Stimulated activated CD4-positive, alpha-beta T cell treated with anti-CD3 and anti-CD28 coated beads, Interleukin-2, amount 100 ng/mL, for 48 hours (primary cell): ENCODE measurements at places on chromosomes 16 and 17.

GRCh38 chr17:42878123-42878880 lies 22.3 kb upstream of the G6PC1 start:
- no peak for DNase-seq

GRCh38 chr17:17988427-17988945 lies 15.8 kb downstream of the DRC3 start:
- DNase-seq, result no peak

- DNase-seq, result no peak
Observed at GRCh38 chr17:36609498-36609862, 8.1 kb downstream of the MRM1 start.

DNA sequence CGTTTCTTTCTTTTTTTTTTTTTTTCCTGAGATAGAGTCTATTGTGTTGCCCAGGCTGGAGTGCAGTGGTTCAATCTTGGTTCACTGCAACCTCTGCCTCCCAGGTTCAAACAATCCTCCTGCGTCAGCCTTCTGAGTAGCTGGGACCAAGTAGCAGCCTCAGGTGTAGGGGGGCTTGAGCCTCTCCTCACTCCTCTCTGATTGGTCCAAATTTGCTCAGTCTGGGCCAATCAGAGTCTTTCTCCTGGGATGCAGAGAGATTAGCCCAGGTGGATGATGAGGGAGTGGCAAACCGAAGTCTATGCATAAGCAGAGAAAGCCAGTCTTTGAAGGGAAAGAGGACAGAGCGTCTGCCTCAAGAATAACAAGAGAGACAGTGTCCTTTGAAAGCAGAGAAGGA lies 99.0 kb downstream of the BMERB1 start:
- no peak for DNase-seq

GRCh38 chr17:74241431-74241830 lies 28.1 kb downstream of the TTYH2 start:
- DNase-seq, result no peak

- DNase-seq, result no peak
Observed at GRCh38 chr17:71634376-71634775, 486.4 kb upstream of the SOX9 start.

DNA sequence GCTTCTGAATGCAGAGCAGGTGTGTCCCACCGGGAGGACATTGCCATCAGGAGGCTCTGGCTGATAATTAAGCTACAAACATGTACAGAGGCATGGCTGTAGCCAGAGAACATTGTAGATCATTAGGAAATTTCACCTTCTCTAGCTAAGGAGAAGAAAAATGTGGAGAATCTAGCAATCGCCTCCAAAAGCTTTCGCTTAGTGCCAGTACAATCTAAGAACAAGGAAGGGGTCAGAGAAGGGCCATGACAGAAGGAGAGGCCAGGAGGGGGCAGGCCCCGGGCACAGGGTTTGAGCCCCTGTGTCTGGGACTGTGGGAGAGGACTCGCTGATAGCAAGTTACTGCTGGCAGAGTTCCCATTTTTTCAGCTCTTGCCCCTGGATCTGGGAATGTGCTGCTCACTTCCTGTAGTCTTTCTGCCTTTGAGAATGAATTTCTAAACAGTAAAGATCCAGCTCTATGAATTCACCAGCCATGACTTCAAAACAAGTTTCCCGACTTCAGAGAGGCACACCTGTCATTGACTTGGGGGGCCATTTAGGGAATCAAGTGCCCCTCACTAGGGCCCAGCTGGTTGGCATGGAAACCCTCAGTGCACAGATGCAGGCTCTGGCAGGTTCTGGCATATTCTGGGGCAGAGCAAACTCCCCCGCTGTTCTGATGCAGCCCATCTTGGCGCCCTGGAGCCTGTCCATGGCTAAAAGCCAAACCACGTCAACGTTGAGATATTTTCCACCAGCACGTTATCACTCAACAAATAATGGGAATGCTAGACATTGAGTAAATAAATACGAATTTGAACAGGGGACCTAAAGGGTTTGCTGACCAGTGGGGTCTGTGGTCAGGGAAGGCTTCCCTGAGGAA lies 59.5 kb upstream of the CACNG4 start:
- no peak for DNase-seq

- no peak for DNase-seq
Observed at GRCh38 chr16:75143941-75144340, 4.4 kb upstream of the ZFP1 start.

DNA sequence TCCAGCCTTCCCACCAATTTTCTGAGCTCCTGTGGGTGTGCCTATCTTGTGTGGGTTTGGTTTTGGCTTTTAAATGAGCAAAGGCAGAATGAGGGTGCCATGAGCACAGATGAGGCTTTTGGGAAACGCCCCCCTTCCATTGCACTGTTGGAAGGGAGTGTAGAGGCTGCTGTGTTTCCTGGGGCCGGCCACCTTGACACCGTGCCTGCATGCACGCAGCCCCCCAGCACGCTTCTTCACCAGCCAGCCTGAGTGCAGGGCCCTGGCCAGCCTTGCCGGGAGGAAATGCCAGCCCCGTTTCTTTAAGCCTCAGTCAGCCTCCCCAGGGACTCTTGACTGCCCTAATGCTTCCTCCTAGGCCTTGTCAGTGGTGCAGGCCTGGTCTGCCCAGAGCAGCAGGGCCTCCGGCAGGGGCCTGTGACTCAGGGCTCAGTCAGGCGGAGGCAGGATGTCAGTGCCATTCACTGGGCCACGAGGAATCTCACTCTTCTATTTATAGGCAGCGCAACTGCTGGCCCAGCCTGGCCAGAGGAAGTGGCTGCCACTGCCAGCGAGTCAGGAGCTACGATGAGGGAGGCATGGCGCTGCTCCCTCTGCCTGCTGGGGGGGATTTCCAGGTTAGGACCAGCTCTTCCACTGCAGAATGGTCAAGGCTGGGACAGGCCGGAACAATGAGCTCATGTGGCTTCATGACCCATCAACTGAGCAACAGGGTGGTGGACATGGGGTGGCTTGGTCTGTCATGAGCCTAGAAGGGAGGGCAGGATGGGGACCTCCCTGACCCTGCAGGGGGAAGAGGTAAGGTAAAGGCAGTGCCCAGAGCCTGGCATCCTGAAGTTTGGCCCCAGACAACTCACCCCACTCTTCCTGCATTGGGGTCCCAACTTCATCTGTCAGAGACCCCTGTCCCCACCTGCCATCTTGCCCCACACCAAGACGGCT lies 205.2 kb downstream of the RAB11FIP4 start:
- peak; percentile 5 for DNase-seq

DNA sequence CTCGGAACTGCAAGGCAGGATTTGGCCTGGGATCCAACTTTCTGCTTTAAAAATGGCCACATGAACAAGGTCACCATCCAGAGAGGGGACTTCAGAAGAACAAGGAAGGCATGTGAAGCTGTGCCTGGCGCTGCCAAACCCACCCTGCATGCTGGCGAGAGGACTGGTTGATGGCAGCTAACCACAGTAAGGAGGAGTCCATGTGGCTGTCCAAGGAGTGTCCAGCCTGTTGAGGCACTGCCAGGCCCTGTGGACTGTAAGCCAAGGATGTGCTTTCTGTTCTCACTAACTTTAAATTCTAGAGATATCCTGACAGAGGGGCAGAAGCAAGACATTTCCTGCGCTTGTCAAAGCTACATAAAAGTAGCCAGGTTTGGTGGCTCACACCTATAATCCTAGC lies 40.4 kb downstream of the CDK5R1 start:
- no peak for DNase-seq

GRCh38 chr17:70238646-70239045 lies 69.3 kb downstream of the KCNJ2 start:
- no peak for DNase-seq

DNA sequence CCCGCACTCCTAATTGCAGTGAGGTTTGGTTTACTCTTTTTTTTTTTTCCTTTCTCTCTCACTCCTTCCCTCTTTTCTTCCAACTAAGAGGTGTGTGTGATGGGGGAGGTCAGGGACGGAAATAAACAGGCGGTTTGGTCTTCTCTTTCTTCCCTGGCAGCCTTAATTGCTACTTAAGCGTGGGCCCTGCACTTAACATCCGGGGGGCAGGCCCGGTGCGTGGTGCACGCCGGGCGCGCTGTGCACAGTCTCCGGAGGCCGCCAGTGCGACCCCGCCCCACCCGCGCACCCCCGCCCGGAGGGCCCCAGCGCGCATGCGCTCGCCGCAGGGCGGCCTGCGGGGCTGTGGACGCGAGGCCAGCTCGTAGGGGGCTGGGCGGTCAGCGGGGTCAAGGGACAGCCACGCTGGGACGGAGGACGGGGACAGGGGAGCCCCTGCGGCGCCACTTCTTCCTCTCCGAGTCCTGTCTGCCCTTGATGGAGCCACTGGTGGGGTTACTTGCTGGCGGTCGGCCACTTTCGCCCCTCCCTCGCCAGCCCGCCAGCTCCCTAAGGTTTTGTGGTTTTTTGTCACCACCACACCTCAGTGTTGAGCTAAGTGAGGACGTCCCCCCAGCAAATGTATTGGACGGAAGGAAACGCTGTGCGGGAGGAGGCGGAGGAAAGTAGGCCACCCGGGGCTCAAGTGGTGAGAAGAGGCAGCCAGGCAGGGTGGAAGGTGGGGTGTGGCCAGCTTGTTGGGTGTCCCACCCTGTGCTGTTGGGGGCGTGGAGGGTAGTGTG lies 120.9 kb downstream of the MRM1 start:
- DNase-seq, result peak; percentile 66

- DNase-seq, result peak; percentile 96
Observed at GRCh38 chr17:8125154-8125946, 1.4 kb upstream of the HES7 start.

- no peak for DNase-seq
Observed at GRCh38 chr17:49547566-49547965, 28.1 kb upstream of the NXPH3 start.

- DNase-seq, result no peak
Observed at GRCh38 chr16:25478476-25478875, 213.3 kb upstream of the HS3ST4 start.

GRCh38 chr17:33121272-33121671 lies 129.6 kb downstream of the SPACA3 start:
- no peak for DNase-seq

DNA sequence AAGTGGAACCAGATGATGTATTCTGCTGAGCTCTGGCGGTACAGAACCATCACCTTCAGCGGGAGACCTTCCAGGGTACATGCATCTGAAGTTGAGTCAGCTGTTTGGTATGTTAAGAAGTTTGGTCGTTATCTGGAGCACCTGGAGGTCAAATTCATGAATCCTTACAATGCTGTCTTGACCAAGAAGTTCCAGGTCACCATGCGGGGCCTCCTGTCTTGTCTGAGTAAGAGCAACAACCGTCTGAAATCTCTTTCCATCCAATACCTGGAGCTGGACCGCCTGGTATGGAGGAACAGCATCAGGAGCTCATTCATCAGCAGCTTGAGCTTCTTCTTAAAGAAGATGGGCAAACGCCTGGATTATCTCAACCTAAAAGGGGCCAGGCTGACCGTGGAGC lies 4.0 kb downstream of the FBXO39 start:
- no peak for DNase-seq

DNA sequence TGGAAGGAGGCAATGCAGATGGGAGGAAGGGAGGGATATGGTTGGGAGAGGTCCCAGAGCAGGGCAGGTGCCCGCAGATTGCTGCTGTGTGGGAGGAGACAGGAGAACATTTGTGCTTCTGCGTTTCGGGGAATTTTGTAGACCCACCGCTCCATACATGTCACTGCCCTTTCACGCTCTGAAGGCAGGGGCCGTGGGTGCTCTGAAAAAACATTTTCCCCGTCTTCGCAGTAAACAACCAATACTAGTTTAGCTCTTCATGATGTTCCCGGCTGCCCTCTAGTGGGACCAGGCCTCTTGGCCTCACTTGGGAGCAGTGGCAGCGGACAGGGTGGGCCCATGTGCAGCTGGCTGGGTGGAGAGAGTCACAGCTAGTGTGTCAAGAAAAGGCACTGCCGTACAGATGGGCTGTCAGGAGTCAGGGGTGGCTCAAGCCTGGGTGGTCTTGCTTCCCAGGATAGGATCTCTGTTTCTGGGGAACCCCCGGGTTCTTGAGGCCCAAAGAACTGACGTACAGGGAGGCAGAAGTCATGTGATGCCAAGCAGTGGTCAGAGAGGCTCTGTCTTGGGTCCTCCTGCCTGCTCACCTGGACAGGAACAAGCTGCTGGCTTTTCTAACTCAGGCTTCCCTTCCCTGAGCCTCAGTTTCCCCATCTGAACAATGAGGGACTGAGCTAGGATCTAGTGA lies 46.5 kb upstream of the CPNE2 start:
- DNase-seq, result no peak

DNA sequence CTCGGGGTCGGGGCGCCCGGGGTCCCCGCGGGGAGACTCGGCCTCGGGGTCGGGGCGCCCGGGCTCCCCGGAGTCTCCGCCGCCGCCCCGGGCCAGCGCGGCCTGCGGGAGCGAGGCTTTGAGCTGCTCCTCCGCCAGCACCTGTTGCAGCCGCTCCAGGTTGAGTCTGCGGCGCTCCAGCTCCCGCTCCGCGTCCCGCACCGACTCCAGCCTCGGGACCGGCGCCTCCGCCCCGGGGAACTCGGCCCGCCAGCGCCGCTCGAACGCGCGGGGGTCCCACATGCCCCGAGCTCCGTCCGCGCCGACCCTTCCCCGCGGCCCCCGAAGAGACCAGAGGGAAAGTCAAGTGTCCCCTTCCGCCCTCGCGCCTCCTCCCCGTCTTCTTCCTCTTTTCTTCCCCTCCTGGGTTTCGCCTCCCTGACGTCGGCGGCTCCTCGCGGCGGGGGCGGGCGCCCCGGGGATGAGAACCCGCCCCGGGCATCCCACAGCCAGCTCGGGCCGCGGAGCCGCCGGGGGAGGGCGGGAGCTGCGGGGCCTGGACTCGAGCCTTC lies 40.8 kb upstream of the BHLHA9 start:
- DNase-seq, result peak; percentile 18

DNA sequence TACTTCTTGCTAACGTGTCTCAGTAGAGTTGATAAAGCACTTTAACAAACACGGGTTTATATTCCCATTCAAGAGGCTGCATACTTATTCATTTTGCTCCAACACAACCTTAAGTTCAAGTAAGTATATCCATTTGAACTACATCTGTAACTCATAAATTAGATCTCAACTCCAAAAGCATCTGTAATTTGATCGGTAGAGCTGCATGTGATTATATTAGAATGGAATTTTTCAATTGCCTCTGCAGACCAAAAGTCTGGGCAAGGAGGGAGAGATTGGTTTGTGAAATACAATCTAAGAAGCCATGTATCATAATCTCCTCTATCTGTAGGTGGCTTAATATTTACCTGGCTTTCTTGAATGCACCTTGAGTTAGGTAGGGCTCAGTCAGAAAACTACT lies 371.0 kb downstream of the RBFOX1 start:
- no peak for DNase-seq

- DNase-seq, result no peak
Observed at GRCh38 chr17:67435122-67435521, 58.0 kb downstream of the PITPNC1 start.
